ENCODE measurements at places on chromosomes 2 and 18.
A peak's percentile ranks its signal among the peaks of the same experiment; 100 is the strongest.

GRCh38 chr2:69196327-69197117, 183.5 kb downstream of the ANTXR1 start:
- peak; percentile 96 for DNase-seq

DNA sequence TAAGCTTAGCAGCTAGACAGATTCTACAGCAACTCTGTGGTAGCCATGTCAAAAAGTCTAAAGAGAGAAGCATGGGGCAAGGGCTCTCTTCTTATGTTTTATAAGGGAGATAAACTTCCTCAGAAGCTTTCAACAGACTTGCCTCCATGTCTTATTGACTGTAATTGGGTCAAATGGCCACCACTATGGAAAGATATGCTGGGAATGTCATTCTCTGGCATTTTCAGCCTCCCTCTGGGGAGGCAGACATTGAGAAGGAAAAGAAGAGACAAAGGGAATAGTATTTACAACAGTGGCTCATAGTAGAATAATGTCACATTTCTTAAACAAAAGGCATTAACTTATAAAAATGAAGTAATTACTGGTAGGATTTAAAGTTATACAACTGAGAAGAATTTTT, 1964.5 kb upstream of the PIK3C3 start:
- no peak for DNase-seq

DNA sequence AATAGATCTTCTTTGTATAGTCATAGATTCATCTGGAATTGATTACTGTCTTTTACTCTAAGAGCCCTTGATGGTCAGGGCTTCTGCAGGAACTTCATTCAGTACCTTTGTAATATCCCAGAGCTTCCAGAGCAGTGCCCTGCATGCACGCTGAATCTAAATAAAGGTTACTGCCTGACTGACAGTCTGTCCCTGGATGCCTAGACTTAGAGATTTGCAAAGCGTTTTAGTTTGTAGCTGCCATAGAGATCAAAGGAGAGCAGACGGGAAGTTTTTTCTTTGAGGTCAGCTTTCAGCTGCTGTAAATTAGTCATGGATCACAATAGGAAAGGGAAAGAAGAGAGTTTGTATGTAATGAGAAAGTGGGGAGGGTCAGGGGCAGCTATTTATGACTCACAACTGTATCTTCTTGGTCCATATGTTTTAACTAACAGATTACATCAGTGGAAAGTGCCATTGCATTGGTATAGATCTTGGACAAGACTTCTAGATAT, 45.2 kb upstream of the NYAP2 start:
- peak; percentile 14 for DNase-seq

- no peak for DNase-seq
Observed at GRCh38 chr2:32792416-32792815, 154.3 kb upstream of the LTBP1 start.

DNA sequence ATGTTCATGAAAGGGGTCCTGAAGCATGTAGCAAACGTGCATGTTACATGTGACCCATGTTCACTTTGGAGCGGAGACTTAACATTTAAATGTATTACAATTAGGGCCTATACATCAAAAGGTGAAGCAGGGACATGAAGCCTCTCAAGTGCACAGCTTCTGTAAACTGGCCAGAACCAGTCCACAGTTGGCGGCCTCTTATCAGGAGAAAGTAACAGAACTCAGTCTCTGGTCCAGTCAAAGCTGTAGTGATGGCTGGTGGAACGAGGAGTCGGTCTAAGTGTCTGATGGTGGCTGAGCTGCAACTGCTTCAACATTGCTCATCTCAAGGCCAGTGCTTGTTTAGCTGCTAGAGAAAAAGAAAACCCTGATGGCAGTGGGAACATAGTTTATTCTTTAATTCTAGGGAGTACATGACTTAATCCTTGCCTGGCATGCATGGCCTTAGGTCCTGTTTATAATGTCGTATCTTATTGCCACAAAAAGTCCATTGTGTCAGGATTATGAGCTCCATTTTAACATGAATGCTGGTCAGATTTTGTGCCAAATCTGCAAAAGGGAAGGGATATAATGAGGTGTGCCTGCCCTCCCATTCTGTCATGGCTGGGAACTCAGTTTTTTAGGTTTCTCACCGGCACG, 22.2 kb upstream of the YES1 start:
- DNase-seq, result no peak

DNA sequence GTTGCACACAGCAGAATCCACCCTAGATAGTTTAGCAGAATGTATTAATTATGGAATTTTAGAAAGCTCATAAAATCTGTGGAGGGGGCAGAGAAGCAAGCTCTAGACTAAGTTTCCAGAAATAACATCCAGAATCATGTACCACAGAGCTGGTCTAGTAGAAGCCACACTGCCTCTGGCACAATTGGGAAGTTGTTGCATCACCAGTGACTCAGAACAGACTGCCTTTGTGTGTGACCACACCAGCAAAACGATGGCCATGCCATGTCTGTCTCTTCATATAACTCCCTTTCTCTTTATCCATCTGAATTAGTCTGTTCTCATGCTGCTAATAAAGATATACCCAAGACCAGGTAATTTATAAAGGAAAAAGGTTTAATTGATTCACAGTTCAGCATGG, 158.9 kb downstream of the CCDC148 start:
- peak; percentile 18 for DNase-seq

DNA sequence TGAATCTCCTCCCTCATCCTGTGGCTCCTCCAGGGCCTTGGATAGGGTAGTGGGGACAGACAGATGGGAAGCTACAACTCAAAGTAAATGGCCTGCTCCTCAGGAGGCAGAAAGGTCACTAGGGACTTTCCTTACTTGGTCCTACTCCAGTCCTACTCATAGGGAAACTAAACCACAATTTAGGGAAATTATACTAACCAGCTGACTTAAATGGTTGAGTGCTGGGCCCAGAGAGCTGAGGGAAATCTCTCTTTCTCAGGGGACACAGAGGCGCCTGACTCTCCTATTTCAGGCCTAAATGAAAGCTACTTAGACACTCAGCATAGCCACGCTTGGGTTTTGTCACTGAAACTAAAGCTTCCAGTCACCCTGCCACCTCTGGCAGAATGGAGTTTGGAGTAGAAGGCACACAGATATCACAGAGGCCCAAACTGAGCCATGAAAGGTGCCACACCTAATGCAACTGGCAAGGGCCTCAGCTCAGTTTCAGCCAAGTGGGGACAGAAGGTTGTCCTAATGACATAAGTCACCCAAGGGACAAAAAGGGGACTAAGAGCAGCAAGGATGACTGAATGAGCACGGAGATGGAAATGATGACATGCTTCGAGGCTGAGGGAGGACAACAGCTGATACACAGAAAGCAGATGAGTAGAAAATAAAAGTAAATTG, 24.0 kb downstream of the CERKL start:
- DNase-seq, result no peak

- peak; percentile 20 for DNase-seq
Observed at GRCh38 chr2:36530178-36530982, 67.6 kb downstream of the FEZ2 start.

GRCh38 chr2:140353541-140353940, 1573.4 kb upstream of the NXPH2 start:
- peak; percentile 8 for DNase-seq

DNA sequence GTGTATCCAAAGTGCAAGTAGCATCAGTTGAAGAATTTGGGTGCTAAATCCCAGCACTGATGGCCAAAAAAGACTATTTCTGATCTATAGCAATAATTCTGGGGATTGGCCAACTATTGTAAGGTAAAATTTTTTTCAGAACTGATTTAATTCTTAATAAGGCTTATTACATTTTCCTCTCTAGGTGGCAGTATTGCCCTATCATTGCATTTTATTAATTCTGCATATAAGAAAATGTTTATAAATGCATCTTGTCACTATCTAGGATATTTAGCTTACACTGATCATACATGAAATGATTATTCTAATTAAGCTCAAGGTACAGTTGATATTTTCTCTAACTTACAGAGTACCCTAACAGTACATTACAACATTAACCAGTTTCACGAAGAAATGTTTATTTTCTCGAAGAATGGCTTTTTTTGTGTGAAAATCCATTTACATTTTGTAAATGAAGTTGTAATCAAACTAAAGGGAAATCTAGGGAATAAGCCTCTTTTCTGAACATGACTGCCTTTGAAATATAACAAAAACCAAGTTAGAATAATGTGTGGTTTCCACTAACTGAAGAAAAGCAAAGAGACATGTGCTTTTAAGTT, 11.0 kb downstream of the TTN start:
- peak; percentile 6 for DNase-seq

DNA sequence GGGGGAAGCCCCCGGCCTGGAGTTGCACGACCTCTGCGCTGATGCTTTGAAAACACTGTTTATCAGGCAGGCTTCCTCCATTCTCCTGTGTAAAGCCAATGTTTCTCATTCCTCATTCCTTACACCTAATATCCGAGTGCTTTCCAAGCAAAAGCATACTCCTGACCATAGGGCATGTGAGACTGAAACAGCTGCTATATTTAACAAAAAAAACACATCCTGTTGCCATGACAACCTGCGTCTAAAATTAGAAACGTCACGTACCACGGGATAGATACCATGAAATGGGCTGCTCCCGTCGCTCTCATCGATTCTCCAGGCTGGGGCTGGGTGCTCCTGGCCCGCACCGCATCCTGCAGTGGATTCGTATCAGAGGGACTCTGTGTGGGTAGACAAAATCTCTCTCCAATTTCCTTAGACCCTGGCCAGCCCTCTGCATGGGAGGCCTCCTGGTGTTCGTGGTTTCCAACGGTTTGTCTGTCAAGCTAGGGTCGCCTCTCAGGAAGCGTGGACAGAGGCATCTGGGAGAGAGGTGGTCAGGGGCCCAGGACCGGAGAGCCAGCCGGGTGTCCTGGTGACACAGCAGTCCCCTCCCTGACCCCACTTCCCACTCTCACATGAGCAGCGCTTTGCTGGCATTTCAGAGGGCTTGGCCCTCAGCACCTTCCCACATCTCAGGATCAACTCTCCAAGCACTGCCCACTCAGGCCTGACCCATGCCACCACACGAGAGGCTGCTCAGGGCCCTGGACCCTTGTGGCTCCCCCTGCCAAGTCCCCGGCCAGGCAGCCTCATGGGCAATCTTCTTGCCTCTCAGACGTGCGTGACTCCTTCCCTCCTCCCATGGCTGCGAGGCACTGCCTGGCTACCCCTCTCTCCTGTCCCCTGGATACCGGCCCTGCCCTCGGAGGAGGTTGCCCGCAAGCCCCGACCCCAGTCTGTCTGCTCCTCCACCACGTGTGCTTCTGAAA, 268.1 kb downstream of the NDUFA10 start:
- no peak for DNase-seq

DNA sequence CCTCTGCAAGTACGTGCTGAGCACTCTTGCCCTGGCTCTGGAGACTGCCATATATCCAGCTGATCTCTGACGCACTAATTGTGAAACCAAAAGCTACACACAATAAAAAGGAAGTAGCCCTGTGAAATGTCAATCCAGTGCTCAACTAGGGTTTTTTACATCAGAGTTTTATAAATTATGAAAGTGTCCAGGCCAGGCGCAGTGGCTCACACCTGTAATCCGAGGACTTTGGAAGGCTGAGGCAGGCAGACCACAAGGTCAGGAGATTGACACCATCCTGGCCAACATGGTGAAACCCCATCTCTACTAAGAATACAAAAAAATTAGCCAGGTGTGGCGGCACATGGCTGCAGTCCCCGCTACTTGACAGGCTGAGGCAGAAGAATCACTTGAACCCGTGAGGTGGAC, 24.5 kb upstream of the PEX13 start:
- DNase-seq, result no peak

DNA sequence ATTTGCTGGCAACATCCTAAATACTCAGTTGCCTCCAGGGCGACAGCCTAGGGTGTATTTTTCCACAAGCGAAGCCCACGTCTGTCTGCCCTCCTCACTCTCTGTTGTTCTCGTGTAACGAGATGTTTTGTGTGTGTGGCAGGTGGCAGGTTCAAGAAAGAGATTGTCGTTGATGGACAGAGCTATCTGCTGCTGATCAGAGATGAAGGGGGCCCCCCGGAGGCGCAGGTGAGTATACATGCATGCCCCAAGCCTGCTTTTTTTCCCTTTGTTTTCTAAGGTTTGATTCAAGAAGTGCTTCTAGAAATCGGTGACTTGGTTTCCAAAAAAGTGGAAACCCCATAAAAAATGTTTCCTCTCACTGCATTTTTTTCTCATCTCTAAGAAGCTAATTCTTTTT, 247.0 kb downstream of the AGAP1 start:
- no peak for DNase-seq

GRCh38 chr2:203734276-203734983, 28.0 kb downstream of the CD28 start:
- DNase-seq, result no peak

Data from GM04504 (cell line).